ENCODE measurements at places on chromosomes 3 and 15.

- DNase-seq = no peak
Observed at GRCh38 chr3:525415-525814, 328.9 kb downstream of the CHL1 start.

GRCh38 chr3:10242182-10243065, 5.8 kb upstream of the TATDN2 start:
- no peak for DNase-seq

DNA sequence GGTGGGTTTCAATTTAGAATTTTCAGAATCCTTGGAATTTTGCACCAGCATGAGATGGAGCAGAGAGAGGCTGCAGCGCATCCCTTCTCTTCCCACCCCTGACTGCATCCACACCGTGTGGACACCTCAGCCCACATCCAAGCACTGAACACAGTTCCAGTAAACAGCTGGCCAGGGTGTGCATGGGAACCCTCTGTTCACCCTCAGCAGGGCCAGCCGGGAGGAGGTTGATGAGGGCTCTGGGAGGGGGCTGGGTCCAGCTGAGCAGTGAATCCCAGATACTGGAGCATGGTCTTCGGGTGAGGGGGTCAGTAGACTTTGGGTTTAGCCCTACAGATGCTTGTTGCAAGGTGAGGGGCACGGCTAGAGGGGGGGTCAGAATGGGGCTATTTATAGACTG, 85.8 kb downstream of the RPLP1 start:
- no peak for DNase-seq

GRCh38 chr15:80445300-80446041, 41.3 kb downstream of the ARNT2 start:
- DNase-seq = no peak

Measured in NCI-H2171 (cell line).